Neuronal stem cell (in vitro differentiated cells): ENCODE measurements at places on chromosomes 2 and 18.

DNA sequence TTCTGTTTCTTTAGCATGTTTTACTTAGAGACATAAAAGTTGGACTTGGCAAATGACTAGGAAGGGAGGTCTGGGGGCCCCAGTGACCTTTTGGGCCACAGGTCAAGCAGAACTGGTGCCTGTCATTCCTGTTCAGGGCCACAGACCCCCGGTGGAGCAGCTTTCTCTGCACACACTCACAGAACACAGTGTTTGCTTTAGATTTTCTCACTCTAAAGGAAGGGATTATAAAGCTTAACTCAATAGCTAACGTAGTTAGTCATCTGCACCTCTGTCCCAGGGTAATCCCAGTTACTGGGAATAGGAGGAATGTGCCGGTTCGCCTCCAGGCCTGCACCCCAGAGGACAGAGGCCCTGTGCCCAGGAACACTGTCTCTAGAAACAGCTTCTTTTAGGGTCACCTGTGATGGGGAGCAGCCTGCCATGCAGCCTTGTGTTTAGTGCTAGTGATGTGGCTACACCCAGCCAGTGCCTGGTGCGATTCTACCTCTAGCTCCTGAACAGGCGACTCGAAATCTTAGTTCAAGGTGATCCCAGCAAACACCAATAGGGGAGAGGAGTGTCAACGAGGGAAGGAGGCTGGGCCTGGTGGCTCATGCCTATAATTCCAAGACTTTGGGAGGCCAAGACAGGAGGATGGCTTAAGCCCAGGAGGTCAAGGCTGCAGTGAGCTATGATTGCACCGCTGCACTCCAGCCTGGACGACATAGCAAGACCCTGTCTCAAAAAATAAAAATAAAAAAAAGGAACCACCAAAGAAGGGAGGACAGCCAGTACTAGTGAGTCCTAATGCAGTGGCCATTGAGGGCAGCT is 11.6 kb downstream of the SPATA3 start:
- no peak overlapping the region for H3K4me3 ChIP-seq
- no peaks in the 10 kb centered on the region for H3K36me3 ChIP-seq
- H3K27ac ChIP-seq = no peak overlapping the region
- H3K4me1 ChIP-seq = peaks cover 1% of the 10 kb centered on the region

DNA sequence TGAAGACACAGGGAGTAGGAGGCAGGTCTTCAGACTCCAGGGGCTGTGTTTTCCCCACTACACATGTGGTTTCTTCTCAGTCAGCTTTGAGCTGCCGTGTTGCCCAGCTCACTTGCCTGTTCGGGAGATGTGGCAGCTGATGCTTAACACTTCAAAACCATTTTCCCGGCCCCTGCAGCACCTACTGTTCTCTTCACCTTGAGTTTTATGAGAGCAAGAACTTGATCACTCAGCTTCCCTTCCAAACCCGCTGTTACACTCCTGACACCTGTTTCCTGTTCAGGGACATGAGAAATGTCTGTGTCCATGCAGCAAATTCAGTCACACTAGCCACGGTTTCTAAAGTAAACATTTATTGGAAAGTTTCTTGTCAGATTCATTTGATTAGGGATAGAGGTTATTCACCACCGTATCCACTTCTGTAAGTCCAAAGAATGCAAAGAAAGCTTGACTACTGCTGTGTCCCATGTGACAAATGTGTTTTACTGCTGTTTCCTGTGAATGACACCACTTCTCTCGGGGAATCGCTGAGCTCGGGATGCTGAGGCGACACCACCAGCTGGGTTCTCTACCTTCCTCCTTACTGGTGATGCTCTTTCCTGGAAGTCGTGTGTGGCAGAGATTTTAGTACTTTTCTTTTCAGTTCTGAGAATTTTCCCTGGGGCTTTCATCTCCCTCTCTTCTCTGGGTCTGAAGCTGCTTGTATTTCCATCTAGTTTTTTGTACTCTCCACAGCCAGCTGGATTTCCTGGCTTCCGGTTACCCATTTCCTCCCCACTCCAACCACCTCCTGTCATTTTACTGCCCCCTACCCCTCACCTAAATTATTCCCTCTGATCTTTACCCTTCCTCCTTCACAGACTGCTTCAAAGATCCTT is 91.7 kb downstream of the KLF7 start:
- no peak for DNase-seq
- H3K4me3 ChIP-seq = no peak overlapping the region
- no peak overlapping the region for H3K27ac ChIP-seq
- H3K36me3 ChIP-seq = no peaks in the 10 kb centered on the region
- H3K27me3 ChIP-seq = no peaks in the 10 kb centered on the region

DNA sequence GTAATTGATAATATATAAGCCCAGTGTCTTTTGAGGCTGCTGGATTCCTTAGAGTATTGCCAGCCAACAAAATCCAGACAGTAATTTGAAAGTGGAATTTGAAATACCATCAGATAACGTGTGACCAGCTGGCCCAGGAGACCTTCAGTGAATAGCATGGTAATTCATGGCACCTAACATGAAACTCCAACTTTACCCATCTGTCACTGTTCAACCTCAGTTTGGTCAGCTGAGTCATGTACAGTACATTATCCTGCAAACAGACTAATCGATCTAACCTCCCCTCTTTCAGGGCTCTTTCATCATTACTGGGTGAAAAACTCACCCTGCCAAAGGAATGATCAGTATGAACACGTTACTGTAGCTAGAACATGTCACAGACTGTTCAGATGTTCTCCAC is 230.6 kb downstream of the DOK6 start:
- no peak for DNase-seq
- H3K27me3 ChIP-seq = no peaks in the 10 kb centered on the region
- no peak overlapping the region for H3K4me3 ChIP-seq
- H3K36me3 ChIP-seq = no peaks in the 10 kb centered on the region
- H3K4me1 ChIP-seq = no peaks in the 10 kb centered on the region
- H3K27ac ChIP-seq = no peak overlapping the region

DNA sequence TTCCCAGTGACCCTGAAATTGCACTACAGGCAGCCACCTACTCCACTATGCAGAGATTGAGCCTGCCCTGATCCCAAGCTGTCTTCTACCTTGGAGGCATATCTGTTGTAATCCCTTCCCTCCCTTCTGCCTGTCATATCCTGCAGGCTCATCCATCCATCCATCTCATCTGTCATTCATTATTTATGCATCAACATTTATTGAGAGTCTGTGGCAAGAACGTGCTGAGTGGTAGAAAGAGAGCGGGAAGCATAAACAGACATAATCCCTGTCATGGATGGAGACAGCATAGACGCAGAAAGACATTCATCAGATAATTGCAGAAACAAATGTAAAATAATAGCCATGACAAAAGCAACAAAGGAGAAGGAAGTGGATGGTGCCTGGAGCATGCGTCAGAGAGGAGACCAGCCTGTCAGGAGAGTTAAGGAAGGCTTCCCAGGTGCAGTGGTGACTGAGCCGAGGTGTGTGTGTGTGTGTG is 110.7 kb upstream of the STPG4 start:
- DNase-seq = no peak
- H3K36me3 ChIP-seq = no peaks in the 10 kb centered on the region
- H3K27me3 ChIP-seq = no peaks in the 10 kb centered on the region
- no peak overlapping the region for H3K27ac ChIP-seq

DNA sequence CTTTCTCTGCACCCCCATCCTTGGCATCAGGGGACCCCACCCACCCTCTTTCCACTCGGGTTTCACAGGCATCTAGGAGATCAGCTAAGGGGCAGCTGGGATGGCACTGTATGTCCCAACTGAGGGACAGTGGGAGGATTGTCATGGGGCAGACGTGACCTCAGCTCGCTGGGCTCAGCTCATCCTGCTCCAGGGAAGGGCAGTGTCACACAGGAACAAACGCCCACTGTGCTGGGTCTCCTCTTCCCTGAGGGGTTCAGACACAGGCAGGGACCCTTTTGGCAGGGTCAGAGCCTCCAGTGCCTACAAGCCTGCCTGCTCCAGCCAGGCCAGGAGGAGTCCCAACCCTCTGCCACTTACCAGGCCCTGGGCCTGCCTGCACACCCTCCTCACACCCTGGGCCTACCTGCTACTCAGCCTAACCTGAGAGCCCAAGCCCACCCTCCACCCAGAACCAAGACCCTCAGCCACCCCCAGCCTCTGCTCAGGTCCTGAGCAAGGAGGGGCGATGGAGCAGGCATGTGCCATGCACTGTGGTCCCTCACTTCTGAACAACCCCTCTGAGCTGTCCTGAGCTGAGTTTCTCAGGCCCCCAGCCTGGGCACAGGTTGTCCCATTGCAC is 68.2 kb downstream of the HS1BP3 start:
- no peak overlapping the region for H3K27ac ChIP-seq
- no peak overlapping the region for H3K4me3 ChIP-seq
- H3K36me3 ChIP-seq = no peaks in the 10 kb centered on the region
- H3K27me3 ChIP-seq = no peaks in the 10 kb centered on the region

DNA sequence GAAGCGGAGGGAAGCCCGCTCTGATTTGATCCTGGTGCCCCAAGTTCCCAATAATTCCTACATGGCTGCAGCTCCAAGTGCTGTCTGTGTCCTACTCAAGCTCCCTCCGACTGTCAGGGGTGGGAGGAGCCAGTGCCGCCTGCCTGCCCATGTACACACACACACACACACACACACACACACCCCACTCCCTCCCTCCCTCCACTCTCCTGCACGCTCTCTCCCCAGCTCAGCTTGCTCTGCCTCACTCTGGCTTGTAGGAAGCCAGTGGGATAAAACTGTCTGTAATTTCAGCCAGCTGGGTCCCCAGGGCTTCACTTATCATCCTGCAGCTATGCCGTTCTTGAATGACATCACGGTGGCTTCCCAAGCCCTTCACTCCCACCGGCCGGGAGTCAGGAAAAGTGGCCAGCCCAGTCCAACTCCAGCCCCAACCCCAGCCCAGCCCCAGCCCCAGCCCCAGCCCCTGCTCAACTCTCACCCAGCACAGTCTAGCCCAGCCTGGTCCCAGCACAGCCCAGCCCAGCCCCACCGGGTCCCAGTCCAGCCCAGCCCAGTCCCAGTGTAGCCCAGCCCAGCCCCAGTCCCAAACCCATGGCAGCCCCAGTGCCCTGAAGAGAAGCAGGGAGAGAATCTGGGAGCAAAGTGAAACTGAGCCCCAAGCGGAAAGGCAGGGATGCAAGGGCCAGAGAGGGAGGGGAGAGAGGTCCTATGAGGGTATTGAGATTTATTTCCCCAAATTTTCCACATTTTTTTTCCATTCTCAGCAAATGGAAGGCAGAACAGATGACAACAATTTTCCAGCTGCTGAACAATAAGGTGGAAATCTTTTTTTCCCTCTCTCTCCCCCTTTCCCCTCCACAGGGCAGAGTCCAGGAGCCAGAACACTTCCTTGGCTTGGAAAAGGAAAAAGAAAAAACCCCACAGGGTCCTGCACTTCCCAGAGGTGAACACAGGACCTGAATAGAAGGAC is 144.0 kb downstream of the TNS1 start:
- H3K27me3 ChIP-seq = no peaks in the 10 kb centered on the region
- no peaks in the 10 kb centered on the region for H3K36me3 ChIP-seq
- peaks cover 11% of the 10 kb centered on the region for H3K4me1 ChIP-seq
- H3K27ac ChIP-seq = no peak overlapping the region

DNA sequence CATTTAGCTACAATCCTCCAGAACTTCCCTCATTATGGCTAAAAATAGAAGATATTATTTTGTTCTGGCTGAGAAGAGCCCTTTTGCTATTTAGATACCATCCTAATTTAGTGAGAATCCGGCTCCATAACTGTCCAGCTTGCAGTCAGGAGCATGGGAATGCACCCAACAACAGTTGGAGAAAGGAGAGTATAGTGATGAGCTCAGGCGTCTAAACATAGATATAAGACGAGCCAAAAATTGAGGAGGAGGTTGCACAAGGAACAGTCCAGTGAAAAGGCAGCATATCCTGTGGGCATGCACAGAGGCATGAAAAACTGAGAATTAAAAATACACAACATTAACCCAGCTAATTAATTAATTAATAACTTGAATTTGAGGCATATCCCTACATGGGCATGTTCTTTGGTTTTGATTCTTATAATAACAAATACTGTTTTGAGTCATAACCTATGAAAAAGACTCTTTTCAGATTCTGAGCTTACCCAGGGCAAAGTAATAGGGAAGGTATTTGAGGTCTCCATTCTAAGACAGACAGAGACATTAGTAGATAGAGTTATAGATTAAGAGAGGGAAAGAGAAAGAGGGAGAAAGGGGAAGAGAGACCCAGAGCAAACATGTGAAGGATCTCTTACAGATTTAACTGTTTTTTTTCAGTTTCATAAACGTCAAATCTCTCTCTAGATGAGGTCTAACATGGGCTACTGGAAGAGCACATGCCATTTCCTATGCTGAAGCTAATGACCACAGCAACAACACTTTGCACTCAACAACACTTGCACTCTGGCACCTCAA is 311.2 kb downstream of the OSR1 start:
- H3K4me3 ChIP-seq = no peak overlapping the region
- H3K27ac ChIP-seq = no peak overlapping the region
- peaks cover 4% of the 10 kb centered on the region for H3K4me1 ChIP-seq
- DNase-seq = no peak
- H3K36me3 ChIP-seq = no peaks in the 10 kb centered on the region
- H3K27me3 ChIP-seq = no peaks in the 10 kb centered on the region

DNA sequence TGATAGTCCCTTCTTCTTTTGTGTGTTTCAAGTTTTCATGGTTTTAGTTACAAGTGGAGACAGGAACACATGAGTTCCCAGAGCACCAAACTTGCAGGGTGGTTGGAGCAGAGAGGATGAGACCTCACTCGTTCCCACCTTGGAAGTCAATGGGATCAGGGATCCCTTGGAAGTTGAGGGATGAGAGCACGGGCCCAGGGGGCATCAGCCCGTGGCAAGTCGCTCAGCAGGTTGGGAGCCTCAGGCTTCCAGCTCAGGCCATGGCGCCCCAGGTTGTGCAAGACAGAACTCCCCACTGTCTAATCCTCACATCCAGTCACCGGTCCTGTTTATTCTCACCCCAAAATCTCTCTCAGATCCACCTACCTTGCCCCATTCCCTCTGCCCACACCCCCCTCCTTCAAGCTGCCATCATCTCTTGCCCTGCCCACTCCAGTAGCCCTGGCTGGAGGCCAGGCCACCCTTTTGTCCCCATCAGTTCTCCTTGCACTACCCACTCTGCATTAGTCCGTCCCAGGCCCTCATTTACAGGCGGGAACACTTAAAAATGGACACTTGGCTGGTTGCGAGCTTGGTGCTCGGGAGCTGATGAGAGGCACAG is 37.6 kb upstream of the FOSL2 start:
- H3K36me3 ChIP-seq = no peaks in the 10 kb centered on the region

DNA sequence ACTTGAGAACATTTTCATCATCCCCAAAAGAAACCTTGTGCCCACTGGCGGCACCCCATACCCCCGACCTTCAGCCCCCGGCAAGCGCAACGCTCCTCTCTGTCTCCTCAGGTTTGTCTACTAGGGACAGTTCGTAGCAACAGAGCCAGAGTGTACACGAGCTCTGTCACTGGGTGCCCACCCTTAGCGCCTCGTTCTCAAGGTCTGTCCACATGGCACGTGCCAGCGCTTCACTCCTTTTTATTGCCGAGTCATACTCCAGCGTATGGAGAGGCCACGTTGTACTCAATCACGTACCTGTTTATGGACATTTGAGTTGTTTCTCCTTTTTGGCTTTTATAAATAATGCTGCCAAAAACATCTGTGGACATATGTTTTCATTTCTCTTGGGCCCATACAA is 30.3 kb upstream of the GPC1 start:
- no peak overlapping the region for H3K4me3 ChIP-seq
- no peaks in the 10 kb centered on the region for H3K4me1 ChIP-seq
- H3K36me3 ChIP-seq = no peaks in the 10 kb centered on the region

- H3K27ac ChIP-seq = no peak overlapping the region
- H3K4me3 ChIP-seq = no peak overlapping the region
- H3K4me1 ChIP-seq = no peaks in the 10 kb centered on the region
- H3K27me3 ChIP-seq = no peaks in the 10 kb centered on the region
Observed at GRCh38 chr2:212845941-212846340, 305.5 kb downstream of the IKZF2 start.

GRCh38 chr2:38598200-38598990 is 4.3 kb downstream of the HNRNPLL start:
- no peak overlapping the region for H3K4me3 ChIP-seq
- DNase-seq = no peak
- H3K27me3 ChIP-seq = no peaks in the 10 kb centered on the region
- no peak overlapping the region for H3K27ac ChIP-seq
